Activated naive CD8-positive, alpha-beta T cell treated with anti-CD3 and anti-CD28 coated beads, Interleukin-2, amount 10 ng/mL, durations not matched to agents 7 days and 5 days (primary cell): ENCODE measurements at places on chromosomes 6 and 20. TPM values are rescaled to one million over a fixed set of nuclear protein-coding genes. Genes with fewer than 3 reads are reported as not detected.
A peak's percentile ranks its signal among the peaks of the same experiment; 100 is the strongest.

DNA sequence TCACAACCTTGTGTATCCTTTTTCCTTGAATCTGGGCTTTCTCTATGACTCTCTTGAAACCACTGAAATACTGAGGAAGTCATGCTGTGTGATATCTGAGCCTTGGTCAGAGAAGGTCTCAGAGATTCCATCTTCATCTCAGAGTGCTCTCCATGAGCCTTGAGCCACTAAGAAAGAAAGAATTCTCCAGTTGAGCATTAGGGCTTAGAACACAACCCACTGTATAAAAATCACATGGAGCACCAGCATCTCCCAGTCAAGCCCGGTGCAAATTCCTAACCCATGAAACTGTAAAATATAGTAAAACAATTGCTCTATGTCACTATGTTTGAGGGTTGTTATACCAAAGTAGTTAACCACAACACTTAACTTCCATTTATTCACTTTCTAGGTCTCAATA is 181.4 kb downstream of the MOXD1 start:
- DNase-seq: no peak

DNA sequence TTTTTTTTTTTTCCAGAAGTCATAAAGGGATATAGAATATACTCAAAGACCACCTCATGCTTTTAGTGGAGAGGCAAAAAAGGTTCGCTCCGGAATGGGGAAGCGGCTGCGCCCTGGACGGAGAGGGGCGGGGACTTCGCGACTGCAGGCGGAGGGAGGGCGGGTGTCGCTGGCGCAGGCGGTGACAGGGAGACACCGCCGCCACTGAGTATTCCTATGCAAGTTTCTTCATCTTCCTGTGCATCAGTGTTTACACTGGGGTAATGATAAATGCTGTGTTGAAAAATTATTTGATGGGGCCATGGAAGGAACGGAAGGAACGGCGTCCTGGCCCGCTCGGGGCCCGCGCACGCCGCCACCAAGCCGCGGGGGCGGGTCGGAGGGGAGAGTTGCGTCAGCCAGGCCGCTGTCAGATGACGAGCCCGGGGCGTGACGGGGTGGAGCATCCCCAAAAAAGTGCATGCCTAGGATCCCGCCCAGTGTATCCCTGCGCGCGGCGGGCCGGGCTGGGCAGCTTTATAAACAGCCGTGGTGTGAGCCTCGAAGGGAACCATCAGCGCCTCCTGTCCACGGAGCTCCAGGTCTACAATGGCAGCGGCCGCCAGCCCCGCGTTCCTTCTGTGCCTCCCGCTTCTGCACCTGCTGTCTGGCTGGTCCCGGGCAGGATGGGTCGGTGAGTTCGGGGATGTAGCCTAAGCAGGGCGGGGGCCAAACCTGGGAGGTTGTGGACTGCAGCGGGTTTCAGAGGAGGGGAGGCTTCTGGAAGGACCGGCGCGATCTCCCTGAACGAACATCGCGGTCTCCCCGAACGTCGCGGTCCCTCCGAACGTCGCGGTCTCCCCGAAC is at the start of gene ULBP1:
ULBP1 (plus strand) TSS at position 482 of the 846 bp plus-strand sequence; CDS start at position 589, 107 bp downstream.
- DNase-seq: peak; percentile 86

- DNase-seq: no peak
Measured at GRCh38 chr6:134358320-134358719, 40.4 kb upstream of the SGK1 start.

DNA sequence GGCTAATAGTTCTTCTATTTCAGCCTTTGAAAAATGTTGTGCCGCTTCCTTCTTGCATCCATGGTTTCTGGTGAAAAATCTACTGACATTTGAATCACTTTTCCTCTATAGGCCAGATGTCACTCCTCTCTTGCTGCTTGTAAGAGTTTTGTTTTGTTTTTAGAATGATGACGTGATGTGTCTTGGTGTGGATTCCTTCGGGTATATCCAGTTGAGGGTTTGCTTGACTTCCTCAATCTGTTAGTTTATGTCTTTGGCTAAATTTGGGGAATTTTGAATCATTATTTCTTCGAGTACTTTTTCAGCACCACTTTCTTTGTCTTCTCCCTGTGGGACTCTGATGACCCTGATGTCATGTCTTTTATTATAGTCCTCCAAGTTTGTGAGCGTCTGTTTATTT is 175.5 kb downstream of the MYLK4 start:
- DNase-seq: no peak

- DNase-seq: no peak
Measured at GRCh38 chr6:38673397-38674165, 29.4 kb downstream of the GLO1 start.

DNA sequence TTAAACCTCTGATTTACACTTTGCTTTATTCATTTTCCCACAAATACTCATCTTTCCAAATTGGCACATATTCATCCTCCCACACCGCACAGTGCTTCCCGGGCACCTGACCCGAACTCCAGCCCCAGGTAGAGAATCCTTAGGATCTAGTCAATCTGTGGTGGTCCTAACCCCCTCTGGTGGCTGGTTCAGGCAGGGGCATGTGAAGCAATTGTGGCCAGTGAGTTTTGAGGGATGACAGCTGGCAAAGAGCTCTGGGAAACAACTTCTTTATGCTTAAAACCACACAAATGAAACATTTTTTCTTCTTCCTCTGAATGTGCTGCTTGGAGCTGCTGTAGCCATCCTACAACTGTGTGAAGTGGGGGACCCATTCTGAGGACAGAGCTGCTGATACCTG is 54.7 kb downstream of the ELOVL5 start:
- DNase-seq: no peak

- DNase-seq: no peak
Measured at GRCh38 chr20:6811262-6812035, 44.0 kb downstream of the BMP2 start.

GRCh38 chr6:139536751-139537617 is 162.5 kb upstream of the CITED2 start:
- no peak for DNase-seq

DNA sequence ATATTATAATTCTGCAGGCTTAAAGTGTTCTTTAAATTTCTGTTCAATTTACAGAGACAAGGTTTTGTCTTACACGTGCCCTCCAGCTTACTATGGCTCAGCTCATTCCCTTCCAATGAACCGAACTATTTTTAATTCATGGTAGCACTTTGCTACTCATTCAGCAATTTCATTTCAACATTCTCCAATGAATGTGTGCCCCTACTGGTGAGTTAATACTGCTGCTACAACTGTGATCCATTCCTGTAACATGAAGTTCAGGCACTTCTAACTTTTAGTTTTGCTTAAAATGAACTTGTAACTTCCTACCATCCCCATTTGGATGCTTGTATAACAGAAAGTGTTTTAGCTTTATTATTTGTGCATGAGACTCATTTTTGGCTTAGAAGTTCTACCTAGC is 99.7 kb downstream of the F13A1 start:
- DNase-seq: no peak

HDGFL1 gene
- total RNA-seq: not detected

UST gene
- total RNA-seq: 2.9 TPM
